ENCODE measurements at places on chromosomes 12 and 14. TPM values are rescaled to one million over a fixed set of nuclear protein-coding genes. Genes with fewer than 3 reads are reported as not detected.

RBM23 gene
- total RNA-seq, result 42.4 TPM

ANG gene
- total RNA-seq, result 5.2 TPM

MIP gene
- not detected for total RNA-seq

PPP1R36 gene
- 0.55 TPM for total RNA-seq

TPPP2 gene
- not detected for total RNA-seq

DDX55 gene
- total RNA-seq, result 35.0 TPM

PAPLN gene
- 9.3 TPM for total RNA-seq

SNRPF gene
- 70.7 TPM for total RNA-seq

DNA sequence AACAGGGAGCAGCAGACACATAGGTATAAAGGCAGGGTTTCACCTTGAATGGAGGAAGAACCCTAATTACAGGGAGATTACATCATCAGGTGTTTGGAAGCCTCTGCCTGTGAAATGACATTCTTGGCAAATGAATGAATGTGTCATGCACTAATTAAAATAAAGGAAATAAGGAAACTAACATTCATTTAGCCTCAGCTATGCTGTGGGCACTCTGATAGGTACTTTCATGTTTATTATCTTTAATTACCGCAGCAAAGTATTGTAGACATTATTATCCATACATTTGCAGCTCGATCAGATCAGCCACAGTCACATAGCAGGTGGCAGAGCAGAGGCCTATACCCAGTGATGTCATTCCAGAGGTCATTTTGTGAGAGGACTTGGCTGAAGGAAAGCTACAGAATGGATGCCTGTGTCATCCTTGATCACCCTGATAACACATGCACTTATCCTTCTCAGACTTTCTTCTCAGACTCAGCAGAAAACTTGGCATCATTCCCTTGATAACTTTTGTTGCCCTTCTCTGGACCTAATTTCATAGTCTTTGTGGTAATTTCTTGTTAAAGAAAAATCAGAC, 18.4 kb downstream of the ZNF664 start:
- H3K4me3 ChIP-seq, result no peak overlapping the region
- H3K36me3 ChIP-seq, result peaks cover 16% of the 10 kb centered on the region
- no peaks in the 10 kb centered on the region for H3K27me3 ChIP-seq

DNA sequence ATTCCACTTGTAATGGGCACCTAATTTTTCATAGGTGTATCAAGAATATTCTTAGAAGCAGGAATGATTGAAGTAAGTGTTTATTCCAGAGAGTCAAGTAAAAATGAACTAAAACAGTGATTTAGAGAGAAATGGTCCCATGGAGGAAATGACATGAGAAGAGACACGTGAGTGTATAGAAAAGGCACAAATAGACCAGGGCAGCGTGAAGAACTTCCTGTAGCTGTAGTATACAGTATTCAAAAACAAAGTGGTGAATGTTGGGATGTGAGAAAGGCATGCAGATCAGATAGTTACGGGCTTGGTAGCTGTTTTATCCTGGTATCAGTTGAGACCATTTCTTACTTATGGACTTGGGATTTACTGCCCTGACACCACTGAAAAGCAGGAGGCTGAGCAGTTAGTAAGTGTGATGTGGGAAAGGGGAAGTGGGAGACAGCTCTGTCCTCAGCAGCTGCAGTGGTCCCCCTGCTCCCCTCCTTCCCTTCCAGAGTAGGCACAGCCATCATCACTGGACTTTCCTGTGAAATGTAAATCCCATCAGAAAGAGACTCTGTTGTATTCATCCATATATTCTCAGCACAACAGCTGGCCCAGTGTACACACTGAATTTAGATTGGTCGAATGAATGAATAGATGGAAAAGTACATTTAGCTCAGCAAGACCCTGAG, 16.8 kb upstream of the TESPA1 start:
- H3K27ac ChIP-seq, result no peak overlapping the region
- DNase-seq, result no peak
- H3K36me3 ChIP-seq, result no peaks in the 10 kb centered on the region
- H3K4me1 ChIP-seq, result peaks cover 42% of the 10 kb centered on the region
- H3K4me3 ChIP-seq, result no peak overlapping the region
- no peaks in the 10 kb centered on the region for H3K27me3 ChIP-seq

DNA sequence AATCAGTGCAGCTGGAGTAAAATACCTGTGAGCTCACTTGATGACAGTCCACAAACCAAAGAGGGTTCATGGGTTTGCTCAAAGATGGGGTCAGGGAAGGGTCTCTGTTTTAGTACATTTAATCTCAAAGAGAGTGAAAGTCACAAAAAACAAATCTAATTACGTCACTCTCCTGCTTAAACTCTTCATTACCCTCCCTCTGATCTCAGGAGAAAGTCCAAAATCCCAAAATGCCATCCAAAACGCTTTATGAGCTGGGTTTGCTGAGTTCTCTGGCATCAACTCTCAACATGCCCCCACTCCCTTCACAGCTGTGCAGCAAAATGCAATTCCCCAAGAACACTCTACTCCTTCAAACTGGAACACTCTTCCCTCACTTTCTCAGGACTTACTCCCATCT, 40.4 kb upstream of the LGR5 start:
- no peaks in the 10 kb centered on the region for H3K36me3 ChIP-seq
- no peak overlapping the region for H3K27ac ChIP-seq
- H3K27me3 ChIP-seq, result no peaks in the 10 kb centered on the region
- no peak for DNase-seq

GRCh38 chr12:53543539-53543938, 36.3 kb upstream of the NPFF start:
- H3K4me3 ChIP-seq, result no peak overlapping the region
- H3K27ac ChIP-seq, result peak overlapping the region; percentile 46
- DNase-seq, result peak; percentile 46
- no peaks in the 10 kb centered on the region for H3K27me3 ChIP-seq

DNA sequence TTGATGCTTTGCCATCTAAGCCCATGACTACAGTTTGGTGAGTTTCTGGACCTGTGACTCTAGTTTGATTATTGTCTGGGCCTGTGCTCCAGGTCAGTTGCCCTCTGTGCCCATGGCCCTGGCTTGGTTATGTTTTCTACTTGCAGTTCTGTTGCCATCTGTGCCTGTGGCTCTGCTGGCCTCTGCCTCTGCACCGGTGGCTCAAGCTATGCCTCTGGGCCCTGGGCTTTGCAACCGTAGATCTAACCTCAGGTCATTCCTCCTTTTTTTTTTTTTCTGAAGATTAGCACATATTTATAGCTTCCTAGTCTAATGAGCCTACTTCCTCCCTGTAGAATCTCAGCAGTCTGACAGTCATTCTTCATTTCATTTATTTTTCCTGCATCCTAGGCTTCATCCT, 161.2 kb downstream of the CCDC91 start:
- H3K36me3 ChIP-seq, result peaks cover 22% of the 10 kb centered on the region
- H3K4me3 ChIP-seq, result no peak overlapping the region
- H3K4me1 ChIP-seq, result peaks cover 4% of the 10 kb centered on the region
- H3K27me3 ChIP-seq, result no peaks in the 10 kb centered on the region

- peaks cover 12% of the 10 kb centered on the region for H3K4me1 ChIP-seq
- H3K27ac ChIP-seq, result no peak overlapping the region
- H3K36me3 ChIP-seq, result no peaks in the 10 kb centered on the region
- no peak overlapping the region for H3K4me3 ChIP-seq
Measured at GRCh38 chr12:45687081-45688015, 42.2 kb upstream of the ARID2 start.

DNA sequence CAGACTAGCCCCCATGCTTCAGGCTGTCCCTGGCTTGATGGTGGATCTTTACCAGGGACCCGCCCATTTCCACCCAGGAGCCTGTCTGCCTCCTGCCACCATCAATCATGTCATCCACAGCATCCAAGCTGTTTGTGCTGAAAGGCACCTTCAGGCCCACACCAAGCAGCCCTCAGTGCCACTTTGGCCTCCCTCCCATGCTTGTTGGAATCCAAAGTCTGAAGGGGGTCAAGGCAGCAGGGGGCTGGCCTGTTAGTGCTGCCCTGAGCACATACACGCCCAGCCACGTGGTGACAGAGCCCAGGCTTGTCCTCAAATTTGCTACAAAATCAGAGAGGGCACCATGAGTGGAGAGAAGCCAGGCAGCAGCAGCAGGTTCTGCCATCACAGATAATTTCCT, 1146.8 kb downstream of the FSCB start:
- H3K4me1 ChIP-seq, result no peaks in the 10 kb centered on the region

DNA sequence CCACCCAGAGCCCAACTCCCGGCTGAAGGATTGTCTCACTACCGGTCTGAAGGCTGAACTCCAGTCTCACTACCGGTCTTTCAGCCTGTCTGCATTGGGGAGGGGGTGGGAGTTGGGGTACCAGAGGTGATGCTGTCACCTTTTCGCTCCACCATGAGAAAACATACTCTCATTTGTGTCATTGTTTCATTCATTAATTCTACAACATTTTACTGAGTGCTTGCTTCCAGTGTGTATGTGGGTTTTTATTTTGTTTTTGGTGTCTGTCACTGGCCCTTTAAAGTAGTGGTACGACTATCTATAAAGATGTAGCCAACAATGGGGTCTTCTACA, 524 bp upstream of the CDK4 start:
- H3K27ac ChIP-seq, result peak overlapping the region; percentile 25
- H3K36me3 ChIP-seq, result peaks cover 34% of the 10 kb centered on the region
- peaks cover 48% of the 10 kb centered on the region for H3K4me1 ChIP-seq
- H3K4me3 ChIP-seq, result peak overlapping the region; percentile 89
- no peak for DNase-seq

- H3K4me1 ChIP-seq, result peaks cover 11% of the 10 kb centered on the region
- no peak for DNase-seq
- H3K36me3 ChIP-seq, result no peaks in the 10 kb centered on the region
- peaks cover 10% of the 10 kb centered on the region for H3K27me3 ChIP-seq
- H3K27ac ChIP-seq, result no peak overlapping the region
- H3K4me3 ChIP-seq, result no peak overlapping the region
Measured at GRCh38 chr14:99947695-99948094, 117.5 kb upstream of the EVL start.

DNA sequence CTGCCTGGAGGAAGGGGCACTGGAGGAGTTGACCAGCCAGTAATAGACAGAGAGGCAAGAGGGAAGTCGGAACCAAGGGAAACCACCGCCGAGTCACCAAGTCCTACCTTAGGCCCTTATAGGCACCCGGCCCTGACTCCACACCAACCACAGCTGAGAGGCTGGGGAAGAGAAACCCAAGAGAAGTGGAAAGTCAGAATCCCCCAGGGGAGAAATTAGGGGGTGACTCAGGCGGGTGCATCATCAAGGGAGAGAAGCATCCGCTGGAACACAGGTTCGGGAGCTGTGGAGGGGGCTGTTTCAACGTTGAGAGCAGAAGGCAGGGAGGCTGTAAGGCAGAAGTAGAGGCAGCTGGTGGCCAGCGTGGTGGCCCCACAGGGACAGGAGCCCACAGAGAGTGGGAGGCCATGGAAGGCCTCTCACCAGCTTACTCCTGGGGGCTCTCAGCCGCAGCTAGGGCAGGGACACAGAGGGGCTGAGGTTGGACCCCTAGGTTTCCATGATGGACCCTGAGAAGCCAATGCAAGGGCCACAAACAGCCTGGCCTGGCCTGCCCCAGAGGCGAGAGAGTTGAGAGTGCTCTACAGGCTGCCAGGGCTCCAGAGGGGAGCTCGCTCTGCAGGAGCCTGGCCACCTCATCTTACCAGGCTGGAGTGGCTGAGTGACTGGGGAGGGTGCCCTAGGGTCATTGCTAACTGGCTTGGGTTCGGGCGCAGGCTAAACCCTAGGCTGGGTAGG, 1.4 kb upstream of the TRMT61A start:
- DNase-seq, result no peak
- H3K27me3 ChIP-seq, result peaks cover 27% of the 10 kb centered on the region
- no peak overlapping the region for H3K27ac ChIP-seq

- H3K27me3 ChIP-seq, result no peaks in the 10 kb centered on the region
- H3K36me3 ChIP-seq, result 0 out of 2 replicates have a peak, but pooled peaks cover 3% of the 10 kb centered on the region
- H3K4me1 ChIP-seq, result no peaks in the 10 kb centered on the region
- H3K4me3 ChIP-seq, result no peak overlapping the region
Measured at GRCh38 chr14:60989599-60989998, 8.6 kb downstream of the SLC38A6 start.

GRCh38 chr14:74480046-74480445, 13.1 kb downstream of the NPC2 start:
- peaks cover 53% of the 10 kb centered on the region for H3K36me3 ChIP-seq
- 0 out of 2 replicates have a peak overlapping the region, but pooled peaks have one; percentile 17 for H3K27ac ChIP-seq
- DNase-seq, result no peak
- H3K27me3 ChIP-seq, result no peaks in the 10 kb centered on the region
- no peak overlapping the region for H3K4me3 ChIP-seq

- H3K4me3 ChIP-seq, result peak overlapping the region; percentile 97
- H3K4me1 ChIP-seq, result peaks cover 12% of the 10 kb centered on the region
- DNase-seq, result peak; percentile 100
- H3K36me3 ChIP-seq, result no peaks in the 10 kb centered on the region
Measured at GRCh38 chr12:121839106-121839992, 19.3 kb downstream of the HPD start.

GRCh38 chr14:31283578-31284252, 76.1 kb upstream of the HECTD1 start:
- no peak for DNase-seq
- peaks cover 15% of the 10 kb centered on the region for H3K27me3 ChIP-seq
- H3K4me1 ChIP-seq, result no peaks in the 10 kb centered on the region
- no peak overlapping the region for H3K4me3 ChIP-seq
- no peak overlapping the region for H3K27ac ChIP-seq

GRCh38 chr12:26954027-26954426, 15.8 kb downstream of the FGFR1OP2 start:
- no peak for DNase-seq
- H3K4me3 ChIP-seq, result no peak overlapping the region
- peaks cover 19% of the 10 kb centered on the region for H3K36me3 ChIP-seq

DNA sequence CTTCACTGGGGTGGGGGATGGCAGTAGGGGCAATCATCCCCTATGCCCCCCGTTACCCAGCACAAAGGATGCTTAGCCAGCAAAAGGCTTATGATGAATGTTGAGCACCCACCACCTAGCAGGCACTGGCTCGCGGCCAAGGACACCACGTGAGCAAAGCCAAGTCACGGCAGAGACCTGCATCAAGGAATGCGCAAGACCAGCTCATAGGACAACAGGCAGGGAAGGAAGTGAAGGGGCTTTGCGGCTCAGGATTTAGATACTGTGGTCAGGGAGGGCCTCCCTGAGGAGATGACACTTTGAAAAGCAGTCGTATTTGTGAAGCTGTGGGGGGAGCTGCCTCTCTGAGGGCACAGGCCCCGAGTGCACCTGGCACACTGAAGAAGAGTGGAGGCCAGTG, 32.8 kb downstream of the SH2B3 start:
- peak overlapping the region; percentile 94 for H3K27ac ChIP-seq
- H3K4me1 ChIP-seq, result peaks cover 46% of the 10 kb centered on the region
- DNase-seq, result no peak
- no peak overlapping the region for H3K4me3 ChIP-seq
- H3K36me3 ChIP-seq, result peaks cover 3% of the 10 kb centered on the region

GRCh38 chr12:62808166-62808879, 126.6 kb downstream of the PPM1H start:
- no peak for DNase-seq
- peaks cover 6% of the 10 kb centered on the region for H3K4me1 ChIP-seq
- H3K27me3 ChIP-seq, result no peaks in the 10 kb centered on the region
- no peak overlapping the region for H3K4me3 ChIP-seq
- no peak overlapping the region for H3K27ac ChIP-seq
